M059J (cell line): ENCODE measurements at places on chromosomes 6 and 20.

DNA sequence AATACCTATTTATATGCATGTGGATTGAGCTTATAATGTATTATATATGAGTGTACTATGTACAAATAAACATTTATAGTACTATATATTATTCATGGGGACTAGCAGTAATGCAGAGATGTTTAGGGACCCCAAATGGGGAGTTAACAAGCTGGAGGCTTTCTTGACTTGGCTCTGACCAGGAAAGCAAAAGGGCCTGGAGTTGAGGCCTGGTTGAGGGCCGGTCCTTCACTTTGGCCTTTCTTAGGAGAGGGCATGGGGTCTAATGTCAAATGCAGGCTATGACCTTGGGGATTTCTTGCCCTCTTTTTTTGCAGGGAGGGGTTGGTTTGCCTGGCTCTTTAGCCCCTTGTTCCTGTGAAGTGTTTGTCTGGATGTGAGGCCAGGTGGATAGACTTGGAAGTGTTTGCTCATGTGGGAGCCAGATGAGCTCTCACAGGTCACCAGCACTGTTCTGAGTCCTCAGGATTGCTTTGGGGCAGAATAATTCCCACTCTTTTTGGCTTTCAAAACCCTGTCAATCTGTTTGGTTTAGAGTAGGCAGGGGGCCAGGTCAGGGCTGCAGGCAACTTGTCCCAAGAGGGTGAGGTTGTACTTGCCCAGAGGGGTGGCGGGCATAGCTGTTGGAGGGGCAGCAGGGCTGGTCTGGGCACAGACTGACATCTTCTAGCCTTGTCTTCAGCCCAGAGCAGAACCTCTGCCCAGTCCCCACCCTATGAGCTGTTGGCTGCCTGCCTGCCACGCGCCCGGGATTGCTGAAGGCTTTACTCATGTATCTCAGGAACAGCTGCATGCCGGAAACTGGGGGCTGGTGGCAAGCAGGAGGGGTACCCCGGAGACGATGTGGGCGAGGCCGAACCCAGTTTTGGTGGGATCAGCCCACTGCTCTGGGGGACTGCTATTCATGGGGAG lies 14.6 kb downstream of the TJAP1 start:
- peak; percentile 70 for DNase-seq

DNA sequence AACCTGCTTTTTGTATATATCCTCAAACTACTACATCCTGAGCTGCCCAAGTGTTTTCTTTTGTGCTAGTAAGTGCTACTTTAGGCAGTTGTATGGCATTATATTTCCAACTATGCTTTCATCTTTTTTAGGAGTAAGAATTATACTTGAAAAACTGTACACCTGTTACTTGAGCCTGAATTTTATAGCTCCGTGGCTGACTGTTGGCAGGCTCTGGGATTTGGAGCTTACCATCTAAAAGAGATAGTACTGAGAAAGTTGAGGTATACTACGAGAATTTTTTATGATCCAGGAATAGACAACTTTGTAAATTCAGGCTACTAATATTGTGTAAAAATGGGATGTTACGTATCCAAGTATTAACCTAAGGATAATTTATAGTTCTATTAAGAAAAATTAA lies 32.4 kb downstream of the RNF217 start:
- DNase-seq = no peak

DNA sequence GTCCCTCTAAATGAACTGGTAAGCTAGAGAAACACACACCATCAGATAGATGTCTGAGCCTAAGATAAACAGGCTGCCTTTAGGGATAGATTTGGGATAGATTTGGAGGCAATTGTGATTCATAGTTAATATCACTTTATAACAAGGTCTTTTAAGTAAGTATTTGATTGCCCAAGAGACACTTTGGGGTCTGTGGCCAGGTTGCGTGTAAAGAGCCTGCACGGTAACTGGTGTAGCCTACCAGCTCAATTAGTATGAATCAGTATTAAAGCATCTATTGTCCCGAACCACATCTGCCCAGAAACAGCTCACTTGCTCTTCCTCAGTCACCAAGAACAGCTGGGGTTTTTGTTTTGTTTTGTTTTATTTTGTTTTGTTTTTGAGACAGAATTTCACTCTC lies 193.3 kb downstream of the SASH1 start:
- peak; percentile 84 for DNase-seq

DNA sequence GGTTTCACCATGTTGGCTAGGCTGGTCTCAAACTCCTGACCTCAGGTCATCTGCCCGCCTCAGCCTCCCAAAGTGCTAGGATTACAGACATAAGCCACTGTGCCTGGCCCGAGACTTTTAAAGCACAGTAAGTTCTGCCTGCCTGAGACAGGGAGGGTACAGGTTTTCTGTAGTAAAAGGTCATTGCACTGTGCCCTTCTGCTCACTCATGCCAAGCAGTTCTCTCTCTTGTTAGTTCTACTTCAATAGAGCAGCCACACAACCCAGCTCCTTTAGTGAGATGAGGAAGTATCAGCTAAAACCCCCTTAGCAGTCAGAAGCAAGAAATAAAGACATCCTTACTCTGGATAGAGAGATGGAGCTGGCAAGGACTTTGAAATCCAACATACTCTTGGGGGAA lies 52.4 kb upstream of the ARMH2 start:
- DNase-seq = no peak

DNA sequence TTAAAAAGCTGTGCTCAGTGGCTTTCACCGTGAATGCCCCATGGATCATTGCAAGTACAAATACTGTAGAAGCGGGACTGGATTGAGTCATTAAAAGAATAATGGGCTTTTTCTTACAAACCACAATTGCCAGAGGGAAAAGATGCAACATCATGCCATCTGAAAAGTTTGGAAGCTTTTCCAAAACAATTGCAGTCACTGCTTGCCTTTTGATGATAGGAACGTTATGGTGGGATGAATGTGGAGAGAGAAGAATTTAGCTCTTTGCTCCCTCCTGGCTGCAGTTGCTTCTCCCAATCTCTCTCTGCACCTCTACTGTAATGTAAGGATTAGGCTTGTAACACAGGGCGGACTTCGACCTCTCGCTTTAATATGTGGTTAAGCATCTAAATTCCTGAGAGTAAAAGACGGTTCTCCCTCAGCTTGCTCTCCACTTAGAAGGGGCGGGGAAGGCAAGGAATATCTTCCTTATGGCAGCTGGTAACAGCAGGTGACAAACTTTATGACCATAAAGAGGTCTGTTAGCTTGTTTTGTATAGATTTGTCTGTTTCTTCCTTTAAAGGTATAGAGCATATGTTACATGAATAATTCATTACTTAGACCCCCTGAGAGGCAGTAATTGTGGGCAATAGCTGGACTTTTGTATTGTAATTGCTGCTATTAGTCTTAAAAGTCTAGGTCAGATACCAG lies 376.1 kb downstream of the UTRN start:
- DNase-seq = peak; percentile 91

- DNase-seq = peak; percentile 80
Measured at GRCh38 chr6:49479308-49479970, 16.3 kb downstream of the CENPQ start.

GRCh38 chr6:134537146-134537555 lies 219.2 kb upstream of the SGK1 start:
- DNase-seq = peak; percentile 100

DNA sequence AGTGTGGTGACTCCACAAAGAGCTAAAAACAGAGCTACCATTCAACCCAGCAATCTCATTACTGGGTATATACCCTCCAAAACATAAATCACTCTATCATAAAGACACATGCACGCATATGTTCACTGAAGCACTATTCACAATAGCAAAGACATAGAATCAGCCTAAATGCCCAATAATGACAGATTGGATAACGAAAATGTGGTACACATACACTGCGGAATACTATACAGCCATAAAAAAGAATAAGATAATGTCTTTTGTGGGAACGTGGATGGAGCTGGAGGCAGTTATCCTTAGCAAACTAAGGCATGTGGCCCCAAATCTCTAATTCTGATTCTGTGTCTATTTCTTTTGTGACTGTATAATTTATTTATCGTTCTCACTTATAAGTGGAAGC lies 124.5 kb upstream of the PRND start:
- no peak for DNase-seq

- peak; percentile 96 for DNase-seq
Measured at GRCh38 chr6:4402477-4402976, 267.2 kb upstream of the ECI2 start.

DNA sequence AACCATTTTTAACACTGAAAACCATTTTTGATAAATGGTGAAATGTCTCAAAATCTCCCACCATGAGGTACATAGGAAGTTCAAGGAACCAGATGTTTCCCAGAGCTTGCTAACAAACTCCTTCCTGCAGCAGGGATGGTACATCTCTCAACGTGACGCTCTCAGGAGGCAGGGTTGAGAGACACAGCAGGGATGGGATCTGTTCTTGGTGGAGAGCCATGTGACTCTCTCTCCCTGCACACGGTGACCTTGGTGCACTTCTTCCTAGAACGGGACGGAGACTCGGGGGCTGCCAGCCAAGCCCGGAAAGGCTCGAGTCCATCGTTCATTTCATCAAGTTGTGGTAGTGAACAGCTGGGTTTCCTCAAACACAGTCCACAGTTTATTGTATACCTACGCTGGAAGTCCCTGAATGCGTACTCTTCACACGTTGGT lies 94.2 kb downstream of the FAM50B start:
- DNase-seq = no peak

DNA sequence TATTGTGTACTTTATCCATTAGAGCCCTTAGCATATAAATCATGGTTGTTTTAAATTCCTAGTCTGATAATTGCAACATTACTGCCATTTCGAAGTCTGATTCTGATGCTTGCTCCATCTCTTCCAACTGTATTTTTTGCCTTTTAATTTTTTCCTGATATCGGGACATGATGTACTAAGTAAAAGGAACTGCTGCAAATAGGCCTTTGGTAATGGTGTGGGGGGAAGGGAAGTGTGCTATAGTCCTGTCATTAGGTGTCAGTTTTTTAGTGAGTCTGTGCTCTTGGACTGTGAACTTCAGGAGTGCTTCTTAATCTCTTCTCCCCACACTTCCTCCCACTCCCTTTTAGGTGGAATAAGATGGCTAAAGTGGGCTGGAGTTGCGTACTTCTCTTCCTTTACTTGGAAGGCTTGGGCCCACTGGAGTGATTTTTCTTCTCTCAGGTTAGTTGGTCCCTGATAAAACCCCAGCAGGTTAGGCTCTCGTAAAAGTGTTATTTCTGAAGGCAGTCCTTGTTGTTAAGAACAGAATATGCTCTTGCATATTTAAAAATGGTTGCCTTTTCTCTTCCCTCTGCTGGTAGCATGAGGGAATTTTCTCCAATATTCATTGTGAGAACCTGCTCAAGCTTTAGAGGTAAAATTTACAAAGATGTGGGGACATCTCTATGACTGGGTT lies 18.1 kb downstream of the STXBP5 start:
- peak; percentile 41 for DNase-seq

DNA sequence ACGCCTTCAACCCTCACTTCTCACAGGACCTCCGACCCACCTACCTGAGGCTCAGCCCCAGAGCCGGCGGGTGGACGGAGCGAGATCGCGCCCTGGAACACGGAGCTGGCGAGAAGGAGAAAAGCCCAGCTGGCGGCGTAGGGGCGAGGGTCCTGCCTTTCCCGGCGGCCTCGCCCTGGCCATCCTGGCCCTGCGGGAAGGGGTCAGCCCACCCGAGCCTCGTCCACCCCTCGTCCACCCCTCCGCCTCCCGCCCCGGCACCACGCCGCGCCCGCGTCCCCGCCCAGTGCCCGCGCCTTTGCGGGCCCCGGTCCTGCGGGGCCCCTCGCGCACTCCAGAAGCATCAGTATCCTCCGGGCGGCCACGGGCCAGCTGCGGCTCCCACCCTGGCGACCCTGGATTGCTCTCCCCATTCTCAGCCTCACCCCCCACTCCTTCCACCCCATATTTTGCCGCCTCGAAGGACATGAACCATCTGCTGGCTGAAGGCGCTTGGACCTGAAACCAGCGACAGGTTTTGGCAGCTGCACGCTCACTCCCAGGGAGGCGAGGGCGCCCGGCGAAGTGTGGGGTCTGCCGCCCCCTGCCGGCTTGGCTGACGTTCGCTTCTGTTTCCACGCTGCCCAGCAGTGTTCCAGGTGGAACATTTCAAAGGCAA lies 65.1 kb downstream of the PLG start:
- DNase-seq = peak; percentile 41

DNA sequence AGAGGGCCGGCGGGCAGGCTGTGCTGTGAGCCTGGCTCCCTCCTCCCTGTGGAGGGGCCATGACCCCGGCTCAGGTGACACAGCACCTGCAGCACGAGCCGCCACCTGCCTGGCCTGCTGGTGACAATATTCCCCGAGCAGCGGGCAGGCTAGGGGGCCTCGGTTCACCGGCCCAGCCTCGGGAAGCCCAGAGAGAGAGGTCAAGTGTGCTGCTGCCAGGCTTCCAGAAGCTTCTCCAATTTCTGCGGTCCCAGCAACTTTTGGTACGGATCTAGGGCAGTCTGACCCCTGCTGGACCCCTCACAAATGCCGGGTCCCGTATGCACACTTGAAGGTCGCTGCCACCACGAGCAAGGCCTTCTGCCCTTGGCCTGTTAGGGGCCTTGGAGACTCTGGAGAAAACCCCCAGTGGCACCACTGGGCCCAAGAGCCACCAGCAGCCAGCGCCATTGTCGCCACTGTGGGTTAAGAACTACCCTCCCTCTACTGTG lies 38.6 kb upstream of the NOL4L start:
- DNase-seq = no peak

GRCh38 chr20:5148581-5148980 lies 21.8 kb downstream of the CDS2 start:
- no peak for DNase-seq

GRCh38 chr20:1857466-1857865 lies 37.7 kb upstream of the SIRPA start:
- DNase-seq = no peak

GRCh38 chr20:36768768-36769430 lies 4.7 kb downstream of the DSN1 start:
- peak; percentile 67 for DNase-seq

DNA sequence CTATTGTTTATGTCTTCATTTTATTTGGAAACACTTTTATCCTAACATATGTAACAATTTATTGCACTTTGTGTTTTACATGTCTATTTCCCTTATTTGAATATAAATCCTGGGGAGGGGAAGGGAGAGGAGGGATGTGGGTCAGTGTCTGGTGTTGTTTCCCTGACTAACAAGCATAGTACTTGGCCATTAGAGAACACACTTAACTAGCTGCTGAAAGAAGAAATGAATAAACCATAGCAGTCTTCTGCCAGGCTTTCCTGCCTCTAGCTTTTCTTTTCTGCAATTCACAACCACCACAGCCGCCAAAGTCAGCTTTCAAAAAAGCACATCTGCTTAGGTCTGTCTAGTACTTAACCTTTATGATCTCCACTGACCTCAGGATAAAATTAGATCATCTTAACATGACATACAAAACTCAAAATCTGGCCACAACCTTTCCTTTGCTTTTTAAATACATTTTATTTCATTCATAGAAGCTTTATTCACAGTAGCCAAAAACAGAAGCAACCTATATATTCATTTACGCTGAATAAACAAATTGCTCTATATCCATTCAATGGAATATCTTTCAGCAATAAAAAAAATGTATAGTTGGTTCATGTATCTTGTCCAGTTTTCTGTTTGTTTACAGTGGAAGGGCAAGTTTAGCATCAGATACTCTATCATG lies 16.3 kb downstream of the PDSS2 start:
- DNase-seq = peak; percentile 11

- DNase-seq = no peak
Measured at GRCh38 chr6:119156757-119157505, 78.5 kb upstream of the FAM184A start.
